ENCODE measurements at places on chromosomes 7 and 10.

- DNase-seq = no peak
Observed at GRCh38 chr10:46052057-46052790, 6.2 kb upstream of the MSMB start.

DNA sequence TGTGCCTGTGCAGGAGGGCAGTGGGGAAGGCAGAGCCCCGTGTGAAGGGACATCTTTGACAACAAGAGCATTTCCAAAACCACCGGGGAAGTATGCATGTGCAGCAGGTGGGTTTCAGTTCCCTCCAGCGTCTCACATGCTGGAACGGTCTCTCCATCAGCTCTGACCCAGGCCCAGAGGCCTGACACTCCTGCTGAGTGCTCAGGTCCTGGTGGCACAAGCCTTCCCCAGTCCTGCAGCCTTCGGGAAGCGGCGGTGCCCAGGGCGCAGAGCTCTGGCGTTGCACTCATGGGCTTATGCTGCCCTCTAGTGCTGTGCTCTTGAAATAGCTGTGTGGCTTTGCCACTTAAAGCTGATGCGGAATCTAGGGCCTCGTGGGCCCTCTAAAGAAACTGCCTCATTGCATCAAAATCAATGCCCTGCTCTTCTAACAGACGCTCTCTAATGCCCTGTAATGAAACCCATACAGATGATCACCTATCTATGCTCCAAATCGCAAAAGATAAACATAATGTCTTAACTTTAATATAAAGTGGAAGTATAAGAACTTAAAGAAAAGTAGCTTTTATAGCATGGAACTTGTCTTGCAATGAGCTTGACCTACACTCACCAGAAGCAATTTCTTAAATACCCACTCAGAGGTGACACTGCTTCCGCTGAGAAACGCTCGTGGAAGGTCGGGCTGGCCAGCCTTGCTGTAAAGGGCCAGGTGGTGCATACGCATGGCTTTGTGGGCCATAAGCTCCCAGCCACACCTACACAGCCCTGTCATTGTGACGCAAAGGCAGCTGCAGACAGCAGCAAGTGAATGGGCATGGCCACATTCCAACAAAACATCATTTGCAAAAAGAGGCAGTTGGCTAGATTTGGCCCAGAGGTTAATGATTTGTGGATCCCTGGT is 38.6 kb downstream of the CLRN3 start:
- DNase-seq = peak; percentile 90

GRCh38 chr7:69282946-69283345 is 315.3 kb upstream of the AUTS2 start:
- no peak for DNase-seq

DNA sequence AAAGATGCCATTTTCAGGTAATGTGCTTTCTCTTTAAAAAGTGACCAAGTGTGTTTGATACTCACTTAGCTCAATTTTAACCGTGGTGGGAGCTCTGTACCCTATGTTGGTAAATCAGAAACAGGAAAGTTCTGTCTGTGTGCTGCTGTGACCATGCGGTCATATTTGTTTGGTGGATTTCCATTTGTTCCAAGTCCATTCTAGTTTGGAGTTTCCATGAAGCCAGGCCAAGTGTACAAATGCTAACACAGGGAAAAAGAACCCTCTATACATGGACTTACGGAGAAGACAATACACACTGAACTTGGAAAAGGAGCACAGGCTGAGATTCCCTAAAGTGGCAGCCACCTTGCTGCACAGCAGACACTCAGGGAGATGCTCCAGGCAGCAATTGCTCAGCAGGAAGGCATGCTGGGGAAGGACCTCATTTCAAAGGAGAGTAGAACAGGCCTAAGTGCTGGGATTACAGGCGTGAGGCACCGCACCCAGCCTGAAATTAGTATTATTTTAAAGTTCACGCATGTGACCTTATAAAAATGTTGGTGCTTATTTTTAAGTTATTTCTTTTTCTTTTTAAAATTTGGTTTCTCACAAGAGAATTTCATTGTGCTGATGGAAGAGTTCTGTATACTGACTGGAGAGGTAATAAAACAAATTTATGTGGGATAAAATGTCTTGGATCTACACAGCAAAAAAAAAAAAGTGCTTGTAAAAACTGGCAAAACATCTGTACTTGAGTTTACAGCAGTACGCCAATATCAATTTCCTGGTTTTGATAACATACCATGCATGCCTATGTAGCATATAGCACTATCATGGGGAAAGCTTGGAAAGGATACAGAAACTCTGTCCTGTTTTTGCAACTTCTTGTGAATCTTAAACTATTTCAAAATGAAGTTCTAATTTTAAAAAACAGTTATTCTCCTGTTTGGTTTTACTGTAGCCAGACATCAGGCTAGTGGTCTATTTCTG is 436.2 kb downstream of the KCNMA1 start:
- no peak for DNase-seq

GRCh38 chr10:31028081-31028480 is 3.6 kb downstream of the ZNF438 start:
- no peak for DNase-seq

- no peak for DNase-seq
Observed at GRCh38 chr7:3538041-3538440, 237.0 kb downstream of the SDK1 start.

- no peak for DNase-seq
Observed at GRCh38 chr7:1558841-1559625, 3.0 kb upstream of the TMEM184A start.

- DNase-seq = peak; percentile 85
Observed at GRCh38 chr7:72080865-72081510, 331.1 kb downstream of the CALN1 start.

GRCh38 chr10:58618158-58618676 is 105.5 kb downstream of the BICC1 start:
- DNase-seq = no peak

GRCh38 chr10:102565793-102566192 is 62.0 kb downstream of the SUFU start:
- DNase-seq = no peak

DNA sequence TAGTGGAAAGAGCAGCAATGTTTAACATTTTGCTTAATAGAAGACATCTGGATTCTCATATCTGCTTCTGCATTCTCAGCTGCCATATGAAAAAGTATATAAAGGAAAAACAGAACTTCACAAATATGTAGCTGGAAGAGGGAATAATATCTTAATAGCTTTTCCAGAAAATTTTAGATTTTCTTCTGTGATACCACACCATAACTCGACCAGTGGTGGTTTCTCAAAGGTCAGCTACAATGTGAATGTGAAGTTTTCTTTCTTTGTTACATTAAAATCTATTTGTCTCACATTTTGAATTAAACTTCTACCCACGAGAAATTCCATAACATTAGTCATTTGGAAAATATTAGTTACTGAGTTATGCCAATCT is 339.8 kb downstream of the PARD3 start:
- DNase-seq = no peak

DNA sequence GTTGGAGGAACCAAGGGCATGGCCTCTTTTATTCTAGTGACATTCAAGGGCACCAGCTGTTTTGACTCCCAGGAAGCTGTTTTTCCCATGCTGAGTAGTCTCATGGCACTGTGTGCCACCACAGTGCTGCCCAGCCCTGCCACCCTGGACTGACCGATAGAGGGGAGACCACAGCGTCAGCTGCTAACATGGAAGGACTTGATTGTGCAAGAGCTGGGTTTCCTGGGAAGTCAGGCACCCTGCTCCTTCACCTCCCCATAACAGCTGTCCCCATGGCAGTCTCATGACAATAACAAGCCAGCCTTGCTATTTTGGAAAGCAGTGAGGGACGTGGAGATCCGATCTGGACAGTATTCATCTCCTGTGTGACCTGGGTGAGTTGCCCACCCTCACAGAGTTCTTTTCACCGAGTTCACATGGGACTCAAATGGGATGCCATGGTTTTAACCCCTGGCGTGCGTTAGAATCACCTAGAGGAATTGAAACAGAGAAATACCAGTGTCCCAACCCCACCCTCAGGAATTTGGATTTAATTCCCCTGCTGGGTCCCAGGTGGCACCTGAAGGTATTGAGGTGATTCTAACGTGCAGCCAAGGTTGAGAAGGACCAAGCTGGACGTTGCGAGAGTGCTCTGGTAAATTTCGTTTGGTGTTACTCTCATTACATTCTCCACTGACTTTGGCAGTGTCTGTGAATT is 174.8 kb downstream of the CELF2 start:
- peak; percentile 62 for DNase-seq

- no peak for DNase-seq
Observed at GRCh38 chr7:127928852-127929251, 102.4 kb downstream of the LRRC4 start.

DNA sequence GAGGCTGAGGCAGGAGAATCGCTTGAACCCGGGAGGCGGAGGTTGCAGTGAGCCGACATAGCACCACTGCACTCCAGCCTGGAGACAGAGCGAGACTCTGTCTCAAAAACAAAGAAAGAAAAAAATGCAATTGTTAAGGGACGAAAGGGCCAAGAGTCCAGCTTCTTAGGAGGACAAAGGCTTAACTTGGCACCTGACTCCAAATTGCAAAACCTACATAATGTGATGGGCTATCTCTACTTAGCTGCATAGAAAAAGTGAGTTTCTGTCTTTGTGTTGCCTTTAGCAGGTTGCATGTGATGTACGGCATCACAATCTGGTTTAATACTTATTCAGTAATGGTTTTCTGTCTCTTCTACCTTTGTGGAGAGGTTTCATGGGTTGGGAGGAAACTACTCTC is 8.6 kb upstream of the MYO1G start:
- DNase-seq = no peak

DNA sequence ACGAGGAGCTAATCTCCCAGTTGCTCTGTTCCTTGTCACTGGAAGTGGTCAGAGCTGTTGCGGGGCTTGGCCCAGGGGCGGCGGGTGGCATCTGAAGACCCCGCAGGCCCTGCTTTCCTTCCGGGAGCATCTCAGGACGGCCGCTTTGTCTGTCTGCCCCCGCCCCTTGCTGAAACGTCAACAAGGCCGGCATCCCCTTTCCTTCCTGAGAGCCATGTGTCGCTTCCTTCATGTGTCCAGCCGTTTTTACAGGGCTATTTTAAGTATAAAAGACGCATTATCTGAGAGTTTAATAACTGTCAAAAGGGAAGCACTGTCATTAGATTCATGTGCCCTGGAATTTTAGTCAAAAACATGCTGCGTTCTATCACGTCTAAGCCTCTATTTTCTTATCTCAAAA is 110.4 kb downstream of the CUX1 start:
- DNase-seq = peak; percentile 53

GRCh38 chr7:26011039-26011696 is 140.8 kb upstream of the NFE2L3 start:
- no peak for DNase-seq

DNA sequence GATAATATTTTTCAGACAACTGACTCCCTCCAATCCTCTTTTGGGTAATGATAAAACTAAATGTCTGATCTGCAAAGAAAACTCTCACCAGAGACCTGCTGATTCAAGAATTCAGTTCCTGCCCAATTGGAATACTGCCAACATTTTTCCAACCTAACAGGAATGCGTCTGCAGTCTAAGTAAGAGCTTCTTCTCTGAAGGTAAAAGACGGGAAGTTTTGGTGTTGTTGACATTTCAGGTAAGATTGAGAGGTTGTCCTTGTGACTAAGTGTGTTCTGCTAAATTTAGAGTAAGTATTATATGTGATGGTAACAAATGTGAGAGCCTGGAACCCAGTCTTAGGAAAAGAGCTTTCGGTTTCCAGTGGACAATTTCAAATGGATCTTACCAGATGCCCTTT is 17.6 kb downstream of the IFIT5 start:
- no peak for DNase-seq

DNA sequence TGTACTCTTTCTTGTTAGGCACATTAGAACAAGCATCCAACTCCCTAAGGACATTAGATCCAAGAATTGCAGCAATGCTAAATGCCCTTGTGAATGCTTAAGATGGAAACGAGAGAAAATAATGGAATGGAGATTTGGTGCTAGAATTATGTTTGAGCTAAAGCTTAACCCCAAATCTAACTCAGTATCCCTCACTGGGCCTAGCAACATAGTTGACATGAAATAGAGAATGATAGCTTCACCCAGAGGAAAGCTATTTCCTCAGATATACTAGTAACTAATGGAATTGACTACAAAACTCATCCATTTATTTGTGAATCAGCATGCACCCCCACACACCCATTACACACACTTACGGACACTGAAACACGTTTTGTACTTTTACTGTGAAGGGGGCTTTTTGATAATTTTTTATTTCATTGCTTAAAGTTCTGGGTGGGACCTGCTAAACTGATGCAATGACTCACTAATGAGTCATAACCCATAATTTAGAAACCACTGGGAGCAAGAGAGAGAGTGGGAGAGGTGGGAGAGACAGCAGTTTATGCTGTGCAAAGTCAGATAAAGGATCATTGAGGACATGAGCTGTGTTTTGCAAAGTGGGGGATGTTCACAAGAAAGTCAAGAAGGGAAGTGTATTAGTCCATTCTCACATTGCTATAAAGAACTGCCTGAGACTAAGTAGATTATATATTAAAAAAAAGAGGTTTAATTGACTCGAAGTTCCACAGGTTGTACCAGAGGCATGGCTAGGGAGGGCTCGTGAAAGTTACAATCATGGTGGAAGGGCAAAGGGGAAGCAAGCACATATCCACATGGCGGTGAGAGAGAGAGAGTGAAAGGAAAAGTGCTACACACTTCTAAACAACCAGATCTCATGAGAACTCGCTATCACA is 382.7 kb downstream of the SFMBT2 start:
- DNase-seq = peak; percentile 77

DNA sequence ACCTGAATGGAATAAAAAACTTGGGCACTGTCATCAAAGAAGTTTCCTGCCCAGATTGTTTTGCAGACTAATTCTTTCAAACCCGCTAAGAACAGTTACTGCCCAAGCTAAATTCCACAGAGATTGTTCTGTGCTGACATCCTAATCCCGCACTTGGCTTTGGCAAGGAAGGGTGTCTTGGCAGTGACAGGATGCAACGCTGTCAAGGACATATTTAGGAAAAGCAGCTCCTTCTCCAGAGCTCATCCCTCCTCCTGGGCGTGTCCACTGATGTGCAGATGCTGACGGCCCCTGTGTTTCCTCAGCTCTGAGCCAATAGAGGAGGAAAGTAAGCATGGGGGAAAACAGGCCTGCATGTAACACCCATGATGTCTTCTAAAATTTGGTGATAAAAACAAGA is 74.2 kb downstream of the EEPD1 start:
- no peak for DNase-seq

GRCh38 chr10:110670335-110670734 is 26.2 kb downstream of the RBM20 start:
- DNase-seq = no peak

DNA sequence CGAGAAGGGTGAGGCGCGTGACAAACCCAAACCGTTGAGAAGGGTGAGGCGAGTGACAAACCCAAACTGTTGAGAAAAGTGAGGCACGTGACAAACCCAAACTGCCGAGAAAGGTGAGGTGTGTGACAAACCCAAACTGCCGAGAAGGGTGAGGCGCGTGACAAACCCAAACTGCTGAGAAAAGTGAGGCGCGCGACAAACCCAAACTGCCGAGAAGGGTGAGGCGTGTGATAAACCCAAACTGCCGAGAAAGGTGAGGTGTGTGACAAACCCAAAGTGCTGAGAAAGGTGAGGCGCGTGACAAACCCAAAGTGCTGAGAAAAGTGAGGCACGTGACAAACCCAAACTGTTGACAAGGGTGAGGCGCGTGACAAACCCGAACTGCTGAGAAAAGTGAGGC is 25.0 kb downstream of the ESYT2 start:
- DNase-seq = no peak

- DNase-seq = peak; percentile 88
Observed at GRCh38 chr7:131109759-131110296, 217.8 kb upstream of the MKLN1 start.
